ENCODE measurements at places on chromosomes 7 and 10.

DNA sequence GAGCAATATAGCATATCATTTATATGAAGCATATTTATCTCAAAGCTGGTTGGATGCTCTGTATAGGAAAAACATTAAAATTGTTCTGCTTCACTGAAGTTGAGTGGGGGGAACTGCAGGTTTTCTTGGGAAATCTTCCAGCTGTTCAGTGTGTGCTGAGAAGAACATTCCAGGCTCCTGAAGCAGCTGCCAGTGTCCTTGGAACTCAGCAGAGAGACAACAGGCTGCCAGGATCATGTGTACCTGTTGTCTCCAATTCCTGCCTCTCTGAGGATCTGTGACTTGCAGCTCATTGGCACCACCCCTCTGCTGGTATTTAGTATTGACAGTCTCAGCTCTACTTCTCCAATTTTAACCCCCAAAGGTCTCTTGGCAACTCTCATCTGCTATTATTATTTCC lies 42.3 kb upstream of the PRKG1 start:
- DNase-seq = no peak

DNA sequence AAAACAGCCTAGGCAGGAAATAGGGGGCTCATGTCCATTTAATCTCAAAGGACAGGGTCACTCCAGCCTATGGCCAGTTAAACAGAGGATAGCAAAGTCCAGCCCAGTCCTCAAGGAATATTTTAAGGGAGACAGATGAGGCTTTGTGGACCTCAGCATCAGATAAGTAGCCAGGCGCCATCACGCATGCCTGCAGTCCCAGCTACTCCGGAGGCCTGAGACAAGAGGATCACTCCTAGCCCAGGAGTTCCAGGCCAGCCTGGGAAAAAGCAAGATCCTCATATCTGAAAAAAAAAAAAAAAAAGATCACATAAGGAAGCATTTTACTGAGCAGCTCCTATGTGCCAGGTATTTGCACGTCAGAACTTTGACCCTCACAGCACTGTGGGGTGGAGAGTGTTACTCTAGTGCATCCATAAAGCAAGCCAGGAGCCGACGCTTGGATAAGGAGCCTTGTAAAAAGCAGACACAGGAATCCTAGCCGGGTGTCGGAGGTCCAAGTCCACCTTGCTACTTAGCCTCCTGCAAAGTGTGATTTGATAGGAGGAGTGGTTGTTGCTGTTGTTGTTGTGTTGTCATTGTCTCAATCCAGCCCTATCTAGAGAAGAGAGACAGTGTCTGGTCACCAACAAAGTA lies 61.8 kb upstream of the DOCK1 start:
- no peak for DNase-seq

DNA sequence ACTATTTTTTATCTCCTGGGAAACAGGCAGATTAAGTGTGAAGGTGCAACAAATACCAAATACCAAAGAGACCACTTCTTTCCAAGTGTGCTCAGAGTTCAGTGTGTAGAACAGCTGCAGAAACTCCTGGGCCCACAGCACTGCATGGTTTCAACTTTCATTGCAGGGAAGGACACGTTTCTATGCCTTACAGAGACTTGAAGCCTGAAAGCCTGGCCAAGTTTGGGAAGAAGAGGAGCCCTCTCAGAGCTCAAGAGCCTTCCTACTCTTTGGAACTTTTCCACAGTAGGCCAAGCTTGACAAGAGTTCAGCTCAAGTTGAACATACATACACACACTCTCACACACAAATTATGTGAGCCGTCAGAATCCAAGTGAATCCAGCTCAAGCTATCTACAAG lies 2.5 kb downstream of the HOXA4 start:
- DNase-seq = no peak

GRCh38 chr7:67462781-67463191 lies 466.2 kb downstream of the TYW1 start:
- DNase-seq = no peak

- DNase-seq = no peak
These were observed 135.1 kb downstream of the ZMIZ1 start for GRCh38 chr10:79203833-79204232.

GRCh38 chr7:24401628-24402593 lies 117.9 kb downstream of the NPY start:
- no peak for DNase-seq

GRCh38 chr7:105060923-105061322 lies 46.9 kb downstream of the KMT2E start:
- DNase-seq = no peak

GRCh38 chr7:120554960-120555571 lies 282.1 kb downstream of the KCND2 start:
- DNase-seq = no peak

GRCh38 chr7:135349746-135350145 lies 116.1 kb downstream of the STRA8 start:
- no peak for DNase-seq

DNA sequence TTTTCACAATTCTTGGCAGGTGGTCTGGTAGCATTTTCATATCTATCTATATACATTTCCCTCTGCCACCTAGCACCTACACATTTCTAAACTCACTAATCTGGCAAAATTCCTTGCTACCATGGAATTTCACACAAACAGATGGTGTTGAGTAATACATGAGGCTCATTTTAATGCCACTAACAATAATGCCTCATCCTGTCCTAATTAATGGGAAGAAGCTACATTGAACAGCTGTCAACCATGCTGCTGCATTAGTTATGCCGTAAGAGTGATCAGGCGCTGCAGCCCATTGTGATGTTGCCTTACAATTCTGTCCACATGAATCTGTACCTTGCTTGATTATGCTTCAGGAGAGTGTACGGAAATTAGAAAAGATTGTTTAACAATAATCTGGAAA lies 23.2 kb downstream of the COL1A2 start:
- DNase-seq = no peak

DNA sequence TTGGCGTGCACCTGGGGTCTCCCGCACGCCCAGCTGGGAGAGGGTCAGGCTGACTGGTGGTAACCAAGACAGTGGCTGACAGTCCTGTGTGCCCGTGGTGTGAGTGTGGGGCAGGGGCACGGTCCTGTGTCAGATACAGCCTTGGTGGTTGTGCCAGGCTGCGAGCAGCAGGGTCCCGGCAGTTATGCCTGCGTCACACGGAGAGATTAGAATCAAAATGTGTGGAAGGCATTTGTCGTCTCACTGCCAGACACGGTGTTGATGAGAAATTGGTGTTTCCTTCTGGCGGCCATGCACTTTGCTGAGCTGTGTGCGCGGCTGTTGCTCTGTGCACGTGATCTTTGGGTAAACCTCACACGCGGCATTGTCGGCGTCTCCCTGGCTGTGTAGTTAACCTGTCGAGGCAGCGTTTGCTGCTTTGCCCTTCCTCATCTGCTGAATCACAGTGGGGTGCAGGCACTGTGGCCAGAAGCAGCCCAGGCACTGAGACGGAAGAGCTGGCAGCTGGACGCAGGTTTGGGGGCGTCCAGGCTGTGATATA lies 87.7 kb downstream of the NKX6-2 start:
- DNase-seq = no peak
